ENCODE measurements at places on chromosomes 6 and 20.

GRCh38 chr20:49397525-49397924 lies 84.9 kb downstream of the KCNB1 start:
- no peak for DNase-seq

DNA sequence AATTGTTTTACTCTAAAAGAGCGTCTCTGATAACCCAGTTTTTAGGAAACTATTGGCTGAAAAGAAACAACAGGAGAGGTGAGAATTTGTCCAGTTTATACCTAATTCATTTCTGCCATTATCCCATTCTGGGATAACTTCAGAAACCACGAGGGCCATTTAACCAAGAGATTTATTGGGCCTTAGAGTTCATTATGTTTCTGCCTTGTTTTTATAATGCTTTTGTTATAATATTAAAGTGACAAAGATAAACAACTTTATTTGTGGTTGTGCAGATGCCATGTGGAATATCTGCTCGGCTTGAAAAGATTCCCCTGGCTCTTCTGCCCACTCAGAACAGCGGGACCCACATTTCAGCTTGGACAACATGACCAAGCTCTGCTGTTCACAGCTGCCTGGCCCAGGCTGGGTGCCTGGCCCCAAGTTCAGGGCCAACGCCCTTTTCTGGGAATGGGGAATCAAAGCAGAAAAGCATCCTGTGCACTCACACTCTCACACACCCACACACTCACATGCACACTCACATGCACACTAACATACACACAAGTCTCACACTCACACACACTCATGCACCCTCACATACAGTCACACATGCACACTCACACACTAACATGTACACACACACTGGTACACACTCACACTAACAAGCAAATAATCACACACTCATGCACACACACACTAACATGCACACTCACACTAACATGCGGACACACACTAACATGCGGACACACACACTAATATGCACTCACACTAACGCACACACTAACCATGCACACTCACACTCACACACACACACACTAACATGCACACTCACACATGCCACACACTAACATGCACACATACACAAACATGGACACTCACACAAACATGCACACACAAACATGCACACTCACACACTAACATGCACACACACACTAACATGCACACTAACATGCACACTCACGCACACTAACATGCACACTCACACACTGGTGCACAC lies 86.7 kb upstream of the NEDD9 start:
- peak; percentile 21 for DNase-seq

DNA sequence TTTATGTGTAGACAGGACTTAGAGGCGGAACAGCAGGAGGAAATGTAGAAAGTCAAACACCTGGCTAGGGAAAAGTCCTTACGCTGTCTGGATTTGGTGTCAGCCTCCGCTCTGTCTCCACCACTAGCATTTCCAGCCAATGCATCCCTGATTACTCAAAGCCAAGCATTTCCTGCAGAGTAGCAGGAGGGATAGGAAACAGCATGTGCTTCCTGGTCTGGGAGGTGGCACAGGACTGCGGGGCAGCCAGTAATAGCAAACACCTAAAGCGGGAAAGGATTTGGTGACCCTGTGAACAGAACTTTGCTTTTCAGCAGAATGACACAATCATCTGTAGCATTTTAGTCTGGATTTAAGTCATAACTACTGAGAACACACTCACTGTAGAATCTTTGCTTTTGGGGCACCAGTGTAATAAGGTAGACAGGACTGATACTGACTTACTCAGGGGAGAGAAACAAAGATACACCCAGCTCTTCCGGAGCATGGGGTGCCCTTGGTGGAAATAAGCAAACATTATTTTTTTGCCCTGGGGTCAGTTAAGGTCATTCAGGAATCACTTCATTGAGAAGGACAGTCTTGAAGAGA lies 133.3 kb upstream of the AHI1 start:
- no peak for DNase-seq

DNA sequence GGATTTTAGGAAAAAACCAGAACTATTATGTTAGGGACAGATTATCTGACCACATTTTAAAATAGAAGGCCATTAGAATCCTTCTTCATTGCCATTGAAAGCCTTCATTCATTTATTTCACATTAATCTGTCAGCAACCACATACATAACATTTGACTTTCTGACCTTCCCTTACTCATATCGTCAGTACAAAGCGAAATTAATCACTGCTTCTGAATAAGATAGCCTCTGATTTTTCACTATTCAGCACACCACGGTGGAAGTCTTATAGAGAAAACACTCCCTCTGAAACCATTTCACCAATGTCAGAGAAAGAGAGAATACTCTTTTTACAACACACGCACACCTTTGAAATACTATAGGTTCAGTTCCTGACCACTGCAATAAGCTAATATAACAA lies 442.5 kb upstream of the ID4 start:
- DNase-seq = no peak

DNA sequence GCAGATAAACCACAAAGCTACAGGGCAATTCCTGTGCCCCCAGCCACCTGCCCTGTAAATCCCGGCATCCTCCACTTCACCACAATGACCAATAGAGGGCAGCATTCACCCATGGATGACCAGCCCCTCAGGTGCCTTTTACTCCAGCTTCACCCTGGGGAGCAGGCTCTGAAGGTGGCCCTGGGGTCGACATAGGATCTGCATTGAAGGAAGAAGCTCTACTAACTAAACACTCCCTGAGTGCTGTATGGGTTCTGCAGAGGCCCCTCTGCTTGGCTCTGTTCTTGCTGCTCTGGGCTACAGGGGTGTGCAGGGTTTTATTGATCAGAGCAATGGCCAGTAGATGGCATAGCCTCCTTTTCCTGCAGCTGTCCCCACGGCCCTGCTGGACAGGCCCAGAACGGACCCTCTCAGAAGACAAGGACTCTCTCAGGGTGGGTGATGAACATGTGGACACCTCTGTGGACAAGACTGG lies 20.3 kb downstream of the CST4 start:
- peak; percentile 32 for DNase-seq

- DNase-seq = no peak
Observed at GRCh38 chr6:12719017-12719416, 2.5 kb downstream of the PHACTR1 start.

DNA sequence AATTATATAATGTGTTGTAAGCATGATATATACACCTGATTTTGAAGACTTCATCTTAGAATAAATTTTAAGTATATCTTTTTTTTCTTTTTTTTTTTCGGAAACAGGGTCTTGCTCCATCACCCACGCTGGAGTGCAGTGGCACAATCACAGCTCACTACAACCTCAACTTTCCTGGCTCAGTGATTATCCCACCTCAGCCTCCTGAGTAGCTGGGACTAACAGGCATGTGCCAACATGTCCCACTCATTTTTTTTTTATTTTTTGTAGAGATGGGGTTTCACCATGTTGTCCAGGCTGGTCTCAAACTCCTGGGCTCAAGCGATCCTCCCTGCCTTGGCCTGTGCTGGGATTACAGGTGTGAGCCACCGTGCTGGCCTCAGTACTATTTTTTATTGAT lies 17.1 kb downstream of the VPS52 start:
- DNase-seq = no peak

DNA sequence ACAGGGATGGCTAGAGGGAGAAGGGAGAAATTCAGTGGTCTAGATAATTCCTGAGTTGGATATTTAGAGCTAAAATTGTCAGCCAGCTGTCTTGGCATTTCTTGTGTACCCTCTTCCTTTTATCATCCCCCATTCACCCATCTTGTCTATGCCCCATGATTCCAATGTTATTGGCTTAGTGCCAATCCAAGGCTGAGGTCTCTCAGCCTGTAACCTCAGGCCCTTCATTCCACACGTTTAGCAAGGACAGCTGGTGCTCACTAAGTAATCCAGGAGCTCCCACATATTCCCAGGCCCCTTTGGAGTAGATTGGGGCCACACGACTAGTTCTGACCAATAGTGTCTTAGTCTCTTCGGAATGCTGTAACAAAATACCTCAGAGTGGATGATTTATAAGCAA lies 112.4 kb upstream of the ATXN1 start:
- DNase-seq = no peak

DNA sequence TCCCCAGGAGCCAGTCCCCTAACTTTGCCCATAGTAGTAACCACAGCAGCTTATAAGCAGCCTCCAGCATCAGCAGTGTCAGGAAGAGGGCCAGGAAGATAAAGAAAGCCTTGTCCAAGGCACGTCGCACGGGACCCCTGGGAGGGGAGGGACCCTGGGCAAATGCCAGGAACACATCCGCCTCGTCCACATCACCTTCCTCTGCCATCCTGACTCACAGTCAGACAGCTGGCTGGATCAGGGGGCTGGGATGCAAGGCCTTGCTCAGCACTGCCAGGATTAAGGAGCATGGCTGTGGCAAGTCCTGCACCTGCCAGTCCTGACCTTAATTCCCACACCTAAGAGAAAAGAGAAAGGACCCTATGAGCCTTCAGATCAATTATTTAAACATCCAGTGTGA lies 11.5 kb upstream of the ZBTB22 start:
- no peak for DNase-seq

DNA sequence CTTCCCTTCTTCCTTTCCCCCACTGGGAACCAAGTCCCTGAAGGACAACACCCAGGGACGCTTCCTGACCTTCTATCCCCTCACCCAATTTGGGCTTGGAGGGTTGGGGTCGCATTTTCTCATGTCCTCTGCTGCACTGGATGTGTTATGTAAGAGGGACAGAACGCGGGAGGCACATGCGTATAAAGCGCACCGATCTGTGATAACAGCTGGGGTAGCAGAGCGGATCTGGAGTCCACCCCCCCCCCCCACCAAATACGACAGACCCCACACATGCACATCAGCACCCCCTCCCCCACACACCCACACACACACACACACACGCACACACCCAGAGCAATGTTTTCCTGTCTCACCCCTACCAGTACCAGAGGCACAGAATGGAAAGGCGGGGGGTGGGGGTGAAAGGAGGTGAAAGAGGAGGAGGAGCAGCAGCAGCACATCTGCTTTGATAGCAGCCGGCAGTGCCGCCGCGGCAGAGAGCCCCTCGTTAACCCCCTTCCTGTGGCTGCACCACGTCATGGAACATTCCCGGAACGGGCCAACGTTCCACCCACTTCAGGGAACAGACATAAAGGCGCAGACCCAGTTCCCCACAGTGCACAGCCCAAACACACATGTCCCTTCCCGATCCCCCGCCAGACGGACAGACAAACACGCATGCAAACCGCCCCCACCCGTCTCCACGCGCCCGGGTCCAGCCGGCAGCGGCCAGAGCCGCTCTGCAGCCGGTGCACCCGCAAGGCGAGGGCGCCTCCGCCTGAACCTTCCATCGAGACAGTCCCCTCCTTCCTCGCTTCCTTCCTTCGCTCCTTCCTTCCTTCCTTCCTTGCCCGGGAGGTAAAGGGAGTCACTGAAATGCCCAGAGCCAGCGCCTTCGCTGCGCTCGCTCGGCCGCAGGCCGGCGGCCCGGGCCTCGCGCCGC lies 590 bp downstream of the HIVEP2 start:
- DNase-seq = peak; percentile 65

- peak; percentile 71 for DNase-seq
Observed at GRCh38 chr6:33610779-33611732, 10.1 kb upstream of the ITPR3 start.

DNA sequence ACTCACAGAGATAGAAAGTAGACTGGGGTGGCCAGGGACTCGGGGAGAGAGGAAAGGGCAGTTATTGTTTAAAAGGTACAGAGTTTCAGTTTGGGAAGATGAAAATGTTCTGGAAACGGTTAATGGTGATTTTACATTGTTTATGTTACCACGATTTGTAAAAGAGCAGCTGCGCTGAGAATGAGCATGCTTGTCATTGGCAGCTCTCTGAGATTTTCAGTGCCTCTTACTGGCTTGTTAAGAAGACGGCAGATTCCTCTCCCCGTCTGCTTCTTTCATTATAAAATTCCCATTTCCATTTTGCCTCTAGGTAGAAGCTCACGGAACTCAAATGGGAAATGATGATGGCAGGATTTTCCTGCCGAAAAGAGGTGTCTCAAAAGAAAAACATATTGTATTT lies 39.7 kb upstream of the PPP1R3G start:
- no peak for DNase-seq

- DNase-seq = no peak
Observed at GRCh38 chr20:47235853-47236638, 120.5 kb downstream of the ZMYND8 start.

GRCh38 chr6:52516943-52517342 lies 59.9 kb downstream of the TRAM2 start:
- no peak for DNase-seq

GRCh38 chr20:8714206-8714605 lies 354.7 kb upstream of the PLCB4 start:
- DNase-seq = no peak

DNA sequence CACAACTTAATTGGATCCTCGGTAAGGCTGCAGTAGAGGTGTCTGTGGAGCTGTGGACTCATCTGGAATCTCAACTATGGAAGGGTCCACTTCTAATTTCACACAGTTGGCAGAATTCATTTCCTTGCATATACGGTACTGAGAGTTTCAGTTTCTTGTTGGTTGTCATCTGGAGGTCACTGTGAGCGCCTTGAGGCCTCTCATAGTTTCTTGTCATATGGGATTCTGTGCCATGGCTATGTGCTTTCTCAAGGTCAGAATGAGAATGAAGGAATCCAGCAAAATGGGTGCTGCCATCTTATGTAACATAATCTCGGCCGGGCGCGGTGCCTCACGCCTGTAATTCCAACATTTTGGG lies 298.2 kb downstream of the DOK5 start:
- DNase-seq = no peak

DNA sequence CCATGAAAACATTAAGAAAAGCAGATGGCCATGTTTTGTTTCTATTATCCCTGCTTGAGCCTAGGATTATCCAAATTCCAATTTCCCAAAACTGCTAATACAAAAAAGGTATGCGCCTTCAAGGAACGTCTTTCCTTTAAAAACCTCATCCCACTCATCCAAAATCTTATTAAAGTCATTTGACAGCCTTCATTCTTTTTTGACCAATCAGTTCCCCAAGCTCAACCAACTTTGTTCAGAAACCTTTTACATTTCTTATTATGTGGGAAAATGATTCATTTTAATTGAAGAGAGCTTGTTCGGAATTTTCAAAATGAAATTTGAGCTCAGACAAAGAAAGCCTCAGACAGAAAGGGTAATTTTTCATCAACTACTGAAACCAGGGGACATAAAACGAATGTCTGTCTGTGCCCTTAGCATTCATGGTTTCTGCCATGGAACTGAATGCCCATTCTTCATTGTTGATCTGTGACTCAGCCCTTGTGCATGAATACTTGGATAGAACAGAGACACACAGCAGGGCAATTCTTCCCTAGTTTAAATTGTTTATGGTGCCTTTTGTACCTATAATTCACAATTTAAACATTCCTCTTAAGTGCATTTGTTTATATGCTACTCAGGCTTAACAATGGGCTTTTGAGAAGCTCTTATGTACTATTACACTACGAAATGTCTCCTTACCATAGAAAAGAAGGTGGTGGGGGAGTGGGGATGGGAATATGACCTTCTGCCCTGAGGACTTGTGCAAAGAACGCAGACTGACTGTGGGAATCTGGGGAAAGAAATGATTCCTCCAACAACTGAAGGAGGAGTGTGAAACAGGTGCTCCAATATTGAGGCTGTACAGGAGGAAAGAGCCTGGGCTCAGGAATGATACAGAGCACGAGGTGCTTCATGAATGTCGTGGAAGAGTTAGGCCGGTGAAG lies 49.8 kb upstream of the ERVFRD-1 start:
- DNase-seq = no peak

- no peak for DNase-seq
Observed at GRCh38 chr6:56821005-56821432, 133.9 kb upstream of the BEND6 start.

- no peak for DNase-seq
Observed at GRCh38 chr6:48378884-48379407, 267.9 kb upstream of the PTCHD4 start.
